ENCODE measurements at places on chromosomes 11 and 22. TPM values are rescaled to one million over a fixed set of nuclear protein-coding genes. Genes with fewer than 3 reads are reported as not detected.

THOC5 gene
- 48.4 TPM for total RNA-seq

PGA3 gene
- total RNA-seq, result 0.49 TPM

CYTH4 gene
- total RNA-seq, result 6.3 TPM

FAM181B gene
- total RNA-seq, result 0.24 TPM

FAM227A gene
- 2.1 TPM for total RNA-seq

MYO7A gene
- total RNA-seq, result 22.2 TPM

NPAS4 gene
- total RNA-seq, result 2.6 TPM

CLDN5 gene
- 0.16 TPM for total RNA-seq

GAL gene
- total RNA-seq, result 5.7 TPM

SPATA19 gene
- total RNA-seq, result not detected

MPPED2 gene
- 22.2 TPM for total RNA-seq

PHLDB1 gene
- 44.8 TPM for total RNA-seq

MS4A15 gene
- total RNA-seq, result not detected

C1QTNF6 gene
- 93.2 TPM for total RNA-seq

C11orf86 gene
- not detected for total RNA-seq

RTN4RL2 gene
- total RNA-seq, result 0.25 TPM

ZNF214 gene
- total RNA-seq, result 7.8 TPM

PANX3 gene
- not detected for total RNA-seq

ELFN2 gene
- total RNA-seq, result 0.27 TPM
